ENCODE measurements at places on chromosomes 16 and 17.

DNA sequence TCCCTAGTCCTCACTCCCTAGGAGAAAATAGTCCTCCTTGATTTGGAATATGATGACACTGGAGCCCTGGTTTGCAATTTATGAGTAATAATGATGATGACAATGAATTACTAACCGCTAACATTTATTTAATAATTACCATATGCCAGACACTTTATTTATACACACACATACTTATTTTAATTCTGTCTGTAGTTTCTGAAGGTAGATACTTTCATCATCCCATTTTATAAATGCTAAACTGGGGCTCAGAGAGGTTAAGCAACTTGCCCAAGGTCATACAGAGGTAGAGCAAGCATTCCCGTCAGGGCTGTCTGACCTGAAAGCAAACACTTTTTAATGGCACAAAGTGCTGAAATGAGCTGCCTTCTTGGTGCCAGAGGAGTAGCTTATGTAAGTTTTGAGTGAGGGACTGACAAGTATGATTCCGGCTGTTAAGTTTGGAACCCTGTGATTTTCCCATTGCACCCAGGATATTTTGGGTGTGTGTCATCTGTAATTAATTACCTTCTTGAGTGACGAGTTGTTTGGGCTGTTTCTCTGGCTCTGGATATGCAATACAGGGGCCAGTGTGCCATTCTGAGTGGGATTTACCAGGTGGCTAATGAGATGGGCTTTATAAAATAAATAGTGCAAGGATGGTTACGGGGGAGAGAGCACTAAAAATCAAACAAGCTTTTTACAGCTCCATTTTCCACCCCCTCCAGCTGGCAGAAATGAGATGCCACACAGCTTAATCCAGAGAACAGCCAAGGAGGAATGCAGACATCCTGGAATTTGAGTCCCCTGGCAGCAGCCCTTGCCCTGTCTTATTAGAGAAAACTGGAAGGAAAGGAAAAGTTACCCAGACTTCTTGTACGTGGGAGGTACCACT is 211.8 kb downstream of the SNX29 start:
- DNase-seq, result no peak

- no peak for DNase-seq
These were observed 5.9 kb downstream of the CLEC19A start for GRCh38 chr16:19291475-19291874.

DNA sequence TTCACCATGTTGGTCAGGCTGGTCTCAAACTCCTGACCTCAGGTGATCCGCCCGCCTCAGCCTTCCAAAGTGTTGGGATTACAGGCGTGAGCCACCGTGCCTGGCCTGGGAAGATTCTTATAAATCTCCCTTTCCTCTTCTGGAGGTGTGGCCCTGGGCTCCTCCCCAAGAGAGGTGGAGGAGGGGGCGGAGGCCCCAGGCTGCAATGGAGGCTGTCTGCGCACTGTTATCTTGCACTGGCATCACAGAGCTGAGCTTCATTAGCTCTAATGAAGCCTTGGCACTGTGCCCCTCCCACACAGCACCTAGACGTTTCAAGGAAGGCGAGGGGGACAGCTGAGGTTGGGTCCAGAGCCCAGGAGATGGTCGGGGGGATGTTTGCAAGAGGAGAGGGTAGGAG is 7.5 kb downstream of the ARHGAP23 start:
- no peak for DNase-seq

GRCh38 chr16:11572301-11572995 is 14.3 kb downstream of the LITAF start:
- DNase-seq, result no peak

DNA sequence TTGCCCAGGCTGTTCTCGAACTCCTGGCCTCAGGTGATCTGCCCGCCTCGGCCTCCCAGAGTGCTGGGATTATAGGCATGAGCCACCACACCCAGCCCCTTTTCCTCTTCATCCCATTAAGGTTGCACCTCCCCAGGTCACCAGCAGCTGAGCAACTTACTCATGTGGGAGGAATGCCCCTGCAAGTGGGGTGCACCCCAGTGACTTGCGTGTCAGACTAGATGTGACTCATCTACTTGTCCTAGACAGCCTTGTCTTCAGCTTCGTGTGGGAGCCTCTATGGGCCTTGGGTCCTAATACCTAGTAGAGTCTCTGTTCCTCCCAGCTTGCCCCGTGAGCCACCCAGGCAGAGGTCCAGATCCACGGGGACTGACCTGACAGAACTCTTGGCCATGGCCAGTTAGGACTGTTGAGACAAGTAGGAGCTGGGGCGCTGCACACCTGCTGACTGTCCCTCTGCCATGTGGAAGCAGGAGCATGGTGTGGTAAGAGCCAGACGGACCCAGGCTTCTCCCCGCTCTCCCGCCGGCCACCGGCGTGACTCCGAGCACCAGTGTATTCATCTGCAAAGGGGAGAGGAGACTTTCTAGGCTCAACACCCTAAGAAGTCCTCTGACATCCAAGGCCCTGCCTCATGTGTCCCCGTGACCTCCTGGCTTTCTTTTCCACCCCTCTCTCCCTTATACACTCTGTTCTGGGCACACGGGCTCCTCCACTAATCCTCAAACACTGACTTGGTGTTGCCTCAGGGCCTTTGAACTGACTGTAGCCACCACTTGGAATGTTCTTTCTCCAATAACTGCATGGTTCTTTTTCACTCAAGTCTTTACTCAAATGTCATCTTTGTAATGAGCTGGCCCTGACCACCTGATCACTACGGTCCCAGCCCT is 11.6 kb upstream of the CBX4 start:
- DNase-seq, result no peak

- DNase-seq, result no peak
These were observed 13.8 kb upstream of the CTCF start for GRCh38 chr16:67548265-67549126.

- no peak for DNase-seq
These were observed 332.5 kb downstream of the GRIN2A start for GRCh38 chr16:9849697-9850245.

GRCh38 chr16:70429888-70430666 is 8.8 kb downstream of the ST3GAL2 start:
- no peak for DNase-seq

DNA sequence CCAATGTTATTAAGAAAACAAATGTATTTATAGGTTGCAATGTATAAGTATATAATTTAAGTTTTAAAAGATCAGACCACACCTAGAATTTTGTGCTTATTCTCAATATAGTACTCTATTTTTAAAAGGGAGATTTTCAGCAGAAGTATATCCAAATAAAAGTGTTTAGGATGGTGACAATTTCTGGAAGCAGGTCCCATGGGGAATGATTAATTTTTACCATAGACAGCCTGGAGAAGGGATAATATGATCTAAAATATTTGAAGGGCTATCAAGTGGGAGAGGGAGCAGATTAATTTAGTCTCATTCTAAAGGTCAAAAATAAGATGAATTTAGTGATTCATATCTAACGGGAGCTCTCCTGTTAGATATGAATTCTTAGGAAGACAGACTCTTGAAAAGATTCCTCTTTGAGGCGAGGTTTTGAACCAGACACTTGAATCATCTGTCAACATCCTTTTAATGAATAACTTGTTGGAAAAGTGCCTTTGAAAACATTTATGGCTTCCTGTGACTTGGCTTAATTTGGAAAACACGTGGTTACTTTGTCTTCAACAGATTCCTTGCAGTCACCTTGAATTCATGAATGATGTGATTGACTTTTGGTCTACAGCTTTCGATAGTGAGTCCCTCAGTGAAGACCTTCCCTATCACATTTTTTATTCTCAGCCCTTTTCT is 29.3 kb upstream of the SMIM36 start:
- no peak for DNase-seq

DNA sequence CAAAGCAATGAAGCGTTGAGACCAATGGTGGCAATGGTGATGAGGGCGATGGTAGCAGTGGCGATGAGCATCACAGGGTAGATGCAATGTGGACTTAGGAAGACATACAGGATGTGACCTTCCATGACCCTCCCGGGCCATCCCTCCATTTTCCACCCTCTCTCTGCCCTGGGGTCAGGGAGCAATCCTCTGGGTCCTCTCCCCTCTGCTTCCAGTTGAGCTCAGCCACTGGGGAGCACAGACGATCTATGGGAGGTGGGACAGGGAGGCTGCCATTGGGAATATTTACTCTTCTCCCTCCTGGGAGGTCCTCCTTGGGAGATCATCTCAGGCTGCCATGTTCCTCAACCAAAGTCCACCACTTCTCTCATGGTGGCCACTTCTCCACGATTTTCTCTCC is 260.7 kb upstream of the FOXF1 start:
- no peak for DNase-seq

- DNase-seq, result no peak
These were observed 70.3 kb downstream of the SDR42E1 start for GRCh38 chr16:81940781-81941560.

DNA sequence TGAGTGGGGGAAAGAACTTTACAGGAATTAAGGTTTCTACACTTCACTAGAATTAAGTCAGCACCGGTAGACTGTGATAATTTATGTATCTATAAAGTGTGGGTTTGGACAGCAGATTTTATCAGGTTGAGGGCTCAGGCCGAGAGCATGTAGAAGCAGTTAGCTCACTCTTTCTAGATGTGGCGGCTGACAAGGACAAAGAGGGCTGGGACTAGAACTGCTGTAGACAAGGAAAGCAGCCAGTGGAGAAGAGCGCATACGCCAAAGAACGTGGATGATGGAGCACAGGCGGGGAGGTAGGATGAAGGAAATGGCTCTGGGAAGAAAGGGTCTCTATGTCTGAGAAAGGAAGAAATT is 504 bp upstream of the GOSR1 start:
- no peak for DNase-seq

DNA sequence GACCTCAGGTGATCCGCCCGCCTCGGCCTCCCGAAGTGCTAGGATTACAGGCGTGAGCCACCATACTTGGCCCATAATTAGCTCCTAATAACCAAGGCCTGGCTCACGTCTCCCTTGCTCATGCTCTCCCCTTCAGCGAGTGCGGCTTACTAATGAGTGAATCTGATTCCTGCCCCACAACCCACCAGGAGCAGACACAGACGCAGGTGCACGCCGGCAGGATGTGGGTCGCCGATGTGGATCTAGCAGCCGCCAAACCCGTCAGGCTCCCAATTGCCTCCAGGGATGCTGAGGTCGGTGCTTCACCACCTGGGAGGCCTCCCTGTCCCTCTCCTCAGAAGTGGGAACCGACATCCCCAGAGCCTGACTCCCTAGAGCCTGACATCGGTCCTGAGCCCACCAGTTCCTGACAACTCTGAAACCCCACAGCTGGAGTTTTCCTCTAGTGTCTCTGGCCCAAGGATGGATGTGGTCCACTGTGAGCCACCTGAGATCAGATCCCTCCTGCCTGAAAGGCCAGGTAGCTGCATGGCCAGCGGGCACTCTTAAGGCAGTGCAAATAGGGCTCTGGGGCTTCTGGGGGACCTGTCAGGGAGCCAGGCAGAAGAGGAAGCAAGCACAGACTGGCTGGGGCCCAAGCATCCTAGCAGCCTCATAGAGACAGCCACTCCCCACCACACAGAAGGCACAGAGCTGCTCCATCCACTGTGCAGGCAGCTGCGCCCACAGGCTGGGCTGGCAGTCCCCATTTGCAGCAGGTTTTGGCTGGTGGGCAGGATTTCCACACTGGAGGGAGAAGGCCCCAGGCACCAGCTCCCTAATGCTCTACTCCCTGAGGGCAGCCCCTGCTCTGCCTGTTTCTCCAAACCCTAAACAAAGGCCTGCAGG is 10.8 kb downstream of the EXOC7 start:
- no peak for DNase-seq

DNA sequence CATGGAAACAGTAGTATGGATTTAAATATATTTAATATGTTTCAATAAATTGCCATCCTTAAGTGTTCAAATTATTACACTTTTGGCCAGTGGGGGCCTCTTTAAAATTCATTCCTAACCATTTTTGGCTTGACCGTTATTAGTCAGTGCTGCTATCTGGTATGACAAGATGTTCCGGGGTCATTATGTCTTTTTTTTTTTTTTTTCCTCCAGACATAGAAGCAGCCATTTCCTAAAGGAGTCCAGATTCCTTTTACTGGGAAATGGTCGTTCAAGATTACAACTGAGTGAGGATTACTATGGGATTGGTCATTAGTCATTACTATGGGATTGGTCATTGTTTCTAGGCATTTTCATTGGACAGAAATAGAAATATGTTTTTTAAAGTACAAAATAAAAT is 53.4 kb downstream of the NF1 start:
- no peak for DNase-seq

- DNase-seq, result no peak
These were observed 68.7 kb downstream of the HIC1 start for GRCh38 chr17:2123375-2124251.

Measured in anterior cingulate cortex (tissue), 58 donors.